ENCODE measurements at places on chromosomes 6 and 20. TPM values are rescaled to one million over a fixed set of nuclear protein-coding genes. Genes with fewer than 3 reads are reported as not detected.

GRCh38 chr6:121399966-121400365, 35.5 kb upstream of the GJA1 start:
- no peak for DNase-seq
- H3K4me3 ChIP-seq, result no peak overlapping the region
- H3K27ac ChIP-seq, result no peak overlapping the region
- H3K27me3 ChIP-seq, result peaks cover 4% of the 10 kb centered on the region
- no peaks in the 10 kb centered on the region for H3K4me1 ChIP-seq
- H3K36me3 ChIP-seq, result no peaks in the 10 kb centered on the region

GRCh38 chr6:148780918-148781436, 34.1 kb downstream of the UST start:
- H3K4me1 ChIP-seq, result peaks cover 4% of the 10 kb centered on the region
- DNase-seq, result no peak
- no peaks in the 10 kb centered on the region for H3K36me3 ChIP-seq
- H3K27ac ChIP-seq, result no peak overlapping the region

Gene C6orf132
- total RNA-seq, result 2.6 TPM

Gene CSNK2A1
- total RNA-seq, result 130 TPM

GRCh38 chr6:16582446-16583143, 178.7 kb downstream of the ATXN1 start:
- H3K36me3 ChIP-seq, result peaks cover 40% of the 10 kb centered on the region
- H3K27ac ChIP-seq, result no peak overlapping the region
- DNase-seq, result no peak
- H3K4me1 ChIP-seq, result peaks cover 15% of the 10 kb centered on the region
- H3K27me3 ChIP-seq, result no peaks in the 10 kb centered on the region
- no peak overlapping the region for H3K4me3 ChIP-seq

DNA sequence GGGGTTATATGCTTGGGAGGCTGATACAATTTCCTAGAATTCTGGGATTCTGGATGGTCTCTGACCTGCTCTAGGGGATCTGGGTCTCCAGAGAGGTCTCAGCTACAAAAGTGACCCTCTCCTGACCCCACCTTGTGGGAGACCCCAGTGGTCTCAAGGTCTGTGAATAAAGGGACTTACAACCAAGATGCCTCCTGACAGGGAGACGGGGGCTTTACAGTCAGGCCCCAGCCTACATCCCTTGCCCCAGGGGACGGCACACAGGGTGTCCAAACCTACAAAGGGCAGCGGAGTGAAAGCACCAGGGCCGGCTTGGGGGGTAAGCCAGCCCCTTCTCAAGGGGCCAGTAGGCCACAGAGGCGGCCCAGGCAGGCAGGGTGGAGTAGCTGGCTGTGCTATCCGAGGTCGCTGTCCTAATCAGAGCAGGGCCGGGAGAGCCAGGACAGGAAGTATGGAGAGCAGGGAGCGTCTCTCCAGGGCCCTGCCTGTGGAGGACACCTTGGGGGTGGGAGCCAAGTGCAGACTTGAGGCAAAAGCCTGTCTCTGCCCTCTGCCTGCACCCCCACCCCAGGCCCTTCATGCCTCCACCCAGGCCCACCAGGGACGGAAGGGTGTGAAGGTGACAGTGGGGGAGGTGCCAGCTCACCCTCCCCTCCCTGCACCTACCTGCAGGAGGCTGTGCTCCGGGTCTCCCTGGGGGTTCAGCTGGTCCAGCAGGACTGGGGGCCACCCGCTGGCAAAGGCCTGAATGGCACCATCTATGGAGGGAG, 3.5 kb downstream of the GFRA4 start:
- H3K4me1 ChIP-seq, result no peaks in the 10 kb centered on the region
- peaks cover 37% of the 10 kb centered on the region for H3K27me3 ChIP-seq
- no peak overlapping the region for H3K27ac ChIP-seq
- no peaks in the 10 kb centered on the region for H3K36me3 ChIP-seq
- H3K4me3 ChIP-seq, result no peak overlapping the region
- DNase-seq, result no peak

Data from heart right ventricle (tissue), 16 donors.